ENCODE measurements at places on chromosomes 1 and 21.
A peak's percentile ranks its signal among the peaks of the same experiment; 100 is the strongest.

DNA sequence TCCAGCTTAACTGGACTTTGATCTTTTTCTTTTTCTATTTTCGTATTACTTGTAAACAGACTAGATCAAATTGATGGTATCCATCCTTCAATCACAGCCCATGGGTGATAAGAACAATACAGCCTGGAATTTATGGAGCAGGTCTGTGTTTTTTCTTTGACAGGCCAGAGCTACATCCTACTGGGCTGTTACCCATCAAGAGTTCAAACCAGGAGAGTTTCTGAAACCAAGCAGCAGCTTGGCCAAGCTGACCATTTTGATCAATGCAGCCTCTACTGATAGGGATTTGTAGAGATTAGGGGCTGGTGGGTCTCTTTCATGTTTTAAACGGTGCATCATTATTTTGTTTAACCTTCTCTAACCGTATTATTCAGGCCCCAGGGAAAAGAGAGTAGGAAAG, 24.3 kb upstream of the CCDC190 start:
- DNase-seq: no peak

DNA sequence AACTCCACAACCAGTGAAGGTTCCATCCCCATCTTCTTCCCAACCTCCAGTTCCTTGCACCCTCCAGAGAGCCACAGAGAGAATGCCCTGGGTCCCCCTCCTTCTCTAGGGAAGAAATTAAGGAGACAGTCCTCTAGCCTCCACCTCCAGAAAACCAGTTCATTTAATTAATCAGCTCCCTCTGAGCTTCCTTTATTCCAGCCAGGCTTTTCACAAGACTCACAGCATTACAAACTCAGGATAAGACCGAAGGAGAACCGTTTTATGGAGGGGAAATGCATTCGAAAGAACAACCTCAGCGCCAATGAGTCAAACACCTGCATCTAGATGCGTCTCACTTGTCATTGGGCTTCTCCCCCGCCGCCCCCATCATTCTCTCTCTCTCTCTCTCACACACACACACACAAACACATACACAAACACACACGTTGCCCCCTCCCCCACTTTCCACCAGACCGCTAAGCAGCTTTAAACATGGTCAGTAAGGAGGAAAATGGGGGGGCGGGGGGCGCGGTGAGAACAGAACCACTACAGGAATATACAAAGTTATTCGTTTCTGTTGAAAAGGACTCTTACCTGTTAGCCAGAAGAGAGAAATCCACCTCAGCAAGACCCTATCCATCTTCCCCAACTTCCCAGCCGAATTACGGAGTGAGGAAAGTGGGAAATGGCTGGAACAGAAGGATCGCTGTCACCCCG, 544 bp downstream of the ILDR2 start:
- peak; percentile 19 for DNase-seq

DNA sequence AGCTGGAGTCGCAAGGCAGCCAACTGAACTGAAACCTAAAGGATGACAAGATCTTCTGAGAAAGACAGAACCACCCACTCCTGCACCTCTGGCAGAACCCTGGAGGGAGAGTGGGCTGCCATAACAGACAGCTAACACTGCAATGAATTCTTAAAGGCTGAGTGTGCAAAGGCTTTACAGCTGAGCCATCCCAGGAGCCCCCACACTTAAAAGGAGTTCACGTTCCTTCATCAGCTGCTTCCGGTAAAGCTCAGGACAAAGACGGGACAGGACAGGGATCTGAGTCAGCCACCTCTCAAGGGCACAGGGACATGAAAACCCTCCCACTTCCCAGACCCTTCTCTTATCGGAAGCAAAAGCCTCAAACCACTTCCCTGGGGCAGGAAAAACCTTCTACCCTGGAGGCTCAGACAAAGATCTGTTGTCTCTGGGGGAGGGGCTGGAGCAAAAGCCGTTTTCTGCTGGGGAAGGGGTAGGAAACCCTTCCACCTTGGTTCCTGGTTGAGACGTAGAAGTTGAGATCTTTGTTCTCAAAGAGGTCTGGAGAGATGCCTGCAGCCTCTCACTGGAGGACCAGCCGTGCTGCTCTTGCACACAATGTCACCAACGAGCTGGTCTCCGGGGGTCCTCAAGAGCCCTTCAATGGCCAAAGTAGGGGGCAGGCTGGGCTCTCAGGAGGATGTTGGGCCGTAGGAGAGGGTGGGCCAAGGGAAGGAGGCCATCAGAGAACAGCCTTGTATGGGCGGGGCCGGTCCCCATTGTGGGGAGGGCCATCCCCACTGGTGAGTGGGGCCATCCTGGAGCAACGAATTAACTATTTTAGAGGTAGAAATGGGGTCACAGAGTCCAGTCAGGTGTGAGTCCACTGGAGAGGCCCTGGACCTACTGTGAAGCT, 452.4 kb downstream of the PTPRU start:
- DNase-seq: no peak

DNA sequence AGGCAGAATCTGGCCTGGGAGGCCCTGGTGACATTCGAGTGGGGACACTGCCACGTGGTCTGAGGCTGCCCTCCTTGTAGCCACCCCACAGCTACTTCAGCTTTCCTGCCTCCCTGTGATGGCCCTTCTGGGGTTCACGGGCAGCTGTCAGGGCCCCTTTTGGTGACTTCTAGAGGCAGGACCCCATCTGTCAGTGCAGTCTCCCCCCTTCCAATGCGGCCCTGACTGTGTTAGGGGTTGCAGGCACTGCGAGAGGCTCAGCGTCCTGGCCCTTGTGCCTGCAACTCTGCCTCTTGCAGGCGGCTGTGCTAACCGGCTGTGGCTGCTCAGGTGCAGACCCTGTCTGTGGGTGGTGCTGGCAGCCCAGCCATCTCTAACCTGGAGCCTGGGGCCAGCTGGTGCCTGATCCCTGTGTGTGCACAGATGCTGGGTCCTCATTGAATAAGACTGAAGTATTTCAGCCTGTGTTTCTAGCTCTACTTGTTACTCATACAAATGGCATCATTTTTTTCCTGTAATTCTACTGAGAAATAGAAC, 62.2 kb downstream of the S100B start:
- DNase-seq: no peak

DNA sequence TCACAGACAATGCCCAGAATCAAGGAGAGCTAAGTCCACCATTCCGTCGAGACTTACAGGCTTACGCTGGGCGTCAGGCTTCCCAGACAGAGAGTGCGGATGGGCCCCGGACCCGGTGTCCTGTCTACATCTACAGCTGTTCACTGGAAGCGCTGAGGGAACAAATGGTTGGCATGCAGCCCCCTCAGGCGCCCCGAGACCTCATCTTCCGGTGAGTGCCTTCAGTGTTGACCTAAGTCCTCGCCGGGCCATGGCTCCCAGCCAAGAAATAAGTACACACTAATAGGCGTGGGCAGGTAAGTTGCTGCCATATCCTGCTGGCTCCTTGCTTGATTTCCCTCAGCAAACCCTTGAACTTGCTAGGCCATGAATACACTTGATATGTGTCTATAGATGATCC, 26.2 kb downstream of the HYI start:
- DNase-seq: no peak

DNA sequence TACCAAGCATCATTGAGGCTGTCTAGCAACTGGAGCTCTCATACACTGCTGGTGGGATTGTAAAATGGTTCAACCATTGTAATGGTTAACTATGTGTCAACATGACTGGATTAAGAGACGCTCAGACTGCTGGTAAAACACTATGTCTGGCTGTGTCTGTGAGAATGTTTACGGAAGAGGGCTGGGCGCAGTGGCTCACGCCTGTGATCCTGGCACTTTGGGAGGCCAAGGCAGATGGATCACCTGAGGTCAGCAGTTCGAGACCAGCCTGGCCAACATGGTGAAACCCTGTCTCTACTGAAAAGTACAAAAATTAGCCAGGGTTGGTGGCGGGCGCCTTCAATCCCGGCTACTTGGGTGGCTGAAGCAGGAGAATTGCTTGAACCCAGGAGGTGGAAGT, 4.8 kb upstream of the FCRLA start:
- peak; percentile 58 for DNase-seq

GRCh38 chr1:182181167-182181572, 119.7 kb upstream of the ZNF648 start:
- DNase-seq: no peak

DNA sequence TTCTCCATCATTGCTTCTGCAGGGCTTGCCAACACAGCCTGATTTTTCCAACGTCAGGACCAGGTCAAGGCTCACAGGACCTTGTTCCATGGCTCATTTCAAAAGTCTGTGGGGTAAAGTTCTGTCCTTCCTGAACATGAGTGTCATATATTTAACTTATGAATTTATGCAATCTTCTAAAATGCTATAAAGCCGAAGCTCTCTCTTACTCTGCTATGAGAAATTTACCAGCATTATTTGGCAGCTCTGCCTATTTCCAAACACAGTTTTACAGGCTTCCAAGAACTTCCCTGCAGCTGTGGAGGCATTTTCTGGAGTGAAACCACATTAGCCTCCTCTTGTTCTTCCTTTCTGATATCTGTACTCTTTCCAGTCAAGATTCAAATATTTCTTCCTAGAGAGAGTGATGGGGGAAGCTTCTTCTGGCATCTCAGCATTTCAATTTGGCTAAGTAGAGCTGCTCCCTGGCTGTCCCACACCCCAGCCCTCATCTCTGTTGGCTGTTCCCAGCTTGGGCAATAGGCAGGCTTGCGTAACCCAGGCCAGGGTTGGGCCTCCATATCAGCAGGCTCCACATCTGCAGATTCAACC, 15.6 kb upstream of the HMGCS2 start:
- DNase-seq: no peak

DNA sequence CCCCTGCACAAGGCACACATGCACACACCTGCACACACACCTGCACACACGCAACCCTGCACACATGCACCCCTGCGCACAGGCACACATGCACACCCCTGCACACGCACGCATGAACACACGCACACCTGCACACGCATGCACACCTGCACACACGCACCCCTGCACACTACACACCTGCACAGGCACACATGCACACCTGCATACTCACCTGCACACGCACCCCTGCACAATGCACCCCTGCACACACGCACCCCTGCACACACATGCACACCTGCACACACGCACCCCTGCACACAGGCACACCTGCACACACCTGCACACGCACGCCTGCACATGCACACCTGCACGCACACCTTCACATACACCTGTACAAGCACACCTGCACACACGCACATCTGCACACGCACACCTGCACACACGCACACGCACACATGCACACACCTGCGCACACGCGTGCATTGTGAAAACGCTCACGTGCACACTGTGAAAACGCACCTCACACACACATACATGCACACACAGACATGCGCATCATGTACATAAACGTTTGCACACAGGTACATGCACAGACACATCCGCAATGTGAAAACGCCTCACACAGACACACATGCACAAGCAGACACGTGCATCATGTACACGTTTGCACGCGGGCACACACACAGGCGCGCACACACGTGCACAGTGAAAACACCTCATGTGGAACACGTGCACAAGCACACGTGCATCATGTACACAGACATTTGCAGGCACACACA, 8.2 kb downstream of the DVL1 start:
- no peak for DNase-seq

GRCh38 chr1:186738926-186739325, 58.7 kb upstream of the PTGS2 start:
- DNase-seq: no peak

GRCh38 chr1:18253093-18253492, 145.5 kb downstream of the IGSF21 start:
- DNase-seq: no peak

GRCh38 chr1:34113362-34113761, 51.7 kb downstream of the CSMD2 start:
- no peak for DNase-seq

DNA sequence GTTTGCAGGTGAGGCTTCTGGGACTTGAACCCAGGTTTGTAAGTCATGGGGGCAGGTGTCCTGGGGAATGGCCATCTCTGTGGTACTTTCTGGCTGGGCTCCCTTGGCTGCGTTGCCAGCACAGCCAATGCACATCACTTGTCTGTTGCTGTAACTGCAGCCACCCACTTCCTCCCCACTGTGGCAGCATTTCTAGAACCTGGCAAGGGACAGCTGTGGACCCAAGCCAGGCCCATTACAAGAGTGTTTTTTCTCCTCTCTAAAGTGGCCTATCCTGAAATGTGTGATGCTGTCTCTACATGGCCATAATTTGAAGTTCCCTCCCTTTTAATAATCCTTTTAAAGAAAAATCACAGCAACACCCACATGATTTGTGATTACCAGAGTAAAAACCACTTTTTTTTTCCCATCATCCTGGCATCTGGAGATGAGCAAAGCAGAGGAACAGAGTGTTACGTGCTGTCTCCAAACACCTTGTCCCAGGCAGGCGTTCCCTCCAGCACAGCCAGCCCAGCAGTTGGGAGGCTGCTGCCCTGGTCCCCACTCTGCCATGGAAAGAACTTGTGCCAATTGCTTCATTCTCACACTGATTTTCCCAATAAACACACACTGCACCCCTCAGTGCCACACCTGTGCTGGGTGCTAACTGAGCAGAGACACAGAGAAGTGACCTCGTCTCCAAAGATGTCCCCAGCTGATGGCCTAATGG, 360.6 kb upstream of the USP24 start:
- DNase-seq: no peak
